ENCODE measurements at places on chromosomes 1 and 21.

- no peak for DNase-seq
These were observed 17.3 kb upstream of the RAP1A start for GRCh38 chr1:111602302-111602701.

GRCh38 chr1:224635356-224635755 is 19.2 kb downstream of the CNIH3 start:
- no peak for DNase-seq

GRCh38 chr1:82593561-82593960 is 792.8 kb downstream of the ADGRL2 start:
- DNase-seq: no peak

DNA sequence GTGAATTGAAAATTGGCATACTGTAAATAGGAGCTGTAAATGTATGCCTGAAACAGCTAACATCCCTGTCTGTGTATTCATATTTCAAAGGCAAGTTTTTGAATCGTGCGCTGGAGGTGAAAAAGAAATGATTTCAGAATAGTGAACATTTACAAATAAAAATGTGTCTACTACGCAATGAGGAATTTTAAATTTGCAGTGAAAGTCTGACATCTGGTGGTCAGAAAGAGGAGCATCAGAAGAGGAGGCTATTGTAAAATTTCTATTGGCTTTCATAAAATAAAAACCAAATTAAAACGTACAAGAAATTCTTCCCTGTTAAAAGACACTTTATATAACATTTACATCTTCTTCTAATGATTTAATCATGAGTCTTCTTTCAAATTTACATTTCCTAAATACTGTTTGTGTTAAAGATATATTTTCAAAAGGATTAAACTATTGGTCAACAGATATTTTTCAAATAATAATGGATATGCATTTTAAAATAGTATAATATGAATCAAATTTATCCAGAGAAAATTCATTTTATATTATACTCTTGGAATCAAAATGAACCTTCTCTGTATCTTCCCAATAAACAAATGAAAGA is 113.7 kb upstream of the RRP15 start:
- DNase-seq: no peak

DNA sequence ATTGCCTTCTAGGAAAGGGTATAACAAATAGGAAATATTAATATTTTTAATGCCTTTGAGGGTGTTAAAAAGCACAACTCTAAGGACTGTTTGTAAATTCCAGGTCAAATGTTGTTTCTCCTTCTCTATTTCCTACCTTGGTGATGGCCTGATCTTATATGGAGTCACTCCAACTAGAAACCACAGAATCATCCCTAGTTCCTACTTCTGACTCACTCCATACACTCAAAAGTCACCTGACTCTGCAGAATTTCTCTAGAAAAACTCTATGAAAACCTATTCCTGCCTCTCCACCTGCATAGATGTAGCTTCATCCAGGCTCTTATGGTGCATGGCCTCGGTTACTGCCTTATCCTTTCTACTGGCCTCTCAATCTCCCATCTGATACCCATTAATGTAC is 14.5 kb downstream of the RGS4 start:
- DNase-seq: no peak

DNA sequence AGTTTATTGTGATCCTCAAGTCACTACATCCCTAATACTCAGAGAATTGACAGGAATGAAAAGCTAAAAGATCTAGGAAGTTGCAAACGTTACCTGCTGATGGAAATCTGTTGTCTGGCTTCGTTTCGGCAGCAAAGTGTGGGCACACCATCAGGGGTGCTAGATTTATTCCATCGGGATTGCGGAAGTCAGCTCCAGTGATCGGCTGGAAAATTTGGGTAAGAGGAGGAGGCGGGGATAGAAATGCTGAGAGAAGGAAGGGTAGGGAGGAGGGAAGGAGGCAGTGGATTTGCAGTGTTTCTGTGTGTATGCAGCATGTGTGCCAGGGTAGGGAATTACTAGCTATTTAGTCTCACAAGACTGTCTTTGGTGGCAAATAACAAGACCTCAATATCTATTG is at the start of gene CTSK:
Gene CTSK (minus strand): TSS at position 140 of the 400 bp plus-strand sequence. CDS start 1,455 bp downstream, outside the sequence.
- no peak for DNase-seq

DNA sequence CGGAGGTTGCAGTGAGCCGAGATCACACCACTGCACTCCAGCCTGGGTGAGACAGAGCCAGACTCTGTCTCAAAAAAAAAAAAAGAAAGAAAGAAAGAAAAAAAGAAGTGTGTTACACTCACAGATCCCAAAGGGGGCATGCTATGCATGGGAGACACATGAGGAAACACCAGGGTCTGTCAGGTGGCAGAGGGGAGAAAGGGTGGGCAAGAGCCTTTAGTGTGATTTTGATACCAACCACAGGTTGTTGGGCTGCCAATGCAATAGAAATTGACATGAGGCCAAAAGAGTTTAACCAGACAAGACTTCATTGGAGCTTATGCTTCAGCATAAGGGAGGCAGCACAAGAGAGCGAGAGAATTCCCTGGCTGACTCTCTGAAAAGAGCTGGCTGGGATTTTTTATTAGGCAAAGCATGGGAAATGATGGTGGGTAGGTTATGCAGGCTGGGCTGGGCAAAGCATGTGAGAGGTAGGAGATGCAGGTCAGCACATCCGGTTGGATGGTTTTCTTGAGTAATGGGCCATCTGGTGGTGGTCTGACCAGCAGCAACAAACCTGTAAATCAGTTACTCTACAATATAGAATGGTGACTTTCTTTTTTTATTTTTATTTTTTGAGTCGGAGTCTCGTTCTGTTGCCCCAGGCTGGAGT is 11.7 kb upstream of the EXTL1 start:
- no peak for DNase-seq

Data from CD4-positive, alpha-beta T cell treated with Interleukin-6 for 4 hours (primary cell).